SHP77 (cell line): ENCODE measurements at places on chromosomes 2 and 18.

GRCh38 chr2:24380820-24381219 lies 20.5 kb upstream of the ITSN2 start:
- no peak for DNase-seq

DNA sequence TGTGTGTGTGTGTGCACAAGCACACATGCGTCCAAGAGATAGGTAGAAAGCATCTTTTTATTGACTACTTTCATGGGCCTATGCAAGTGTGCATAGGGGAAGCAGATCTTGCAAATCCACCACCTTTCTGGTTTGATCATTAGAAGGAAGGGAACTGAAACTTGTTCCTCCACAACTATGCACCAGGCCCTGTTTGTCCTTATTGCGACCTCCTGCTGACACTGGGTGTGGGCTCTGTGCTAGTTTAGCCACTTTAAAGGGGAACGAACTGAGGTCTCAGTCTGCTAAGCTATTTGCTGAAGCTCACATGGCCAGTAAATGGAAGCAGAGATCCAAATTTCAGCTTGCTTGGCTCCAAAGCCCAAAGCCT lies 32.1 kb upstream of the INSIG2 start:
- no peak for DNase-seq

- no peak for DNase-seq
Measured at GRCh38 chr18:43029414-43029813, 86.1 kb downstream of the RIT2 start.

GRCh38 chr2:377414-377813 lies 89.5 kb upstream of the ALKAL2 start:
- DNase-seq, result no peak

DNA sequence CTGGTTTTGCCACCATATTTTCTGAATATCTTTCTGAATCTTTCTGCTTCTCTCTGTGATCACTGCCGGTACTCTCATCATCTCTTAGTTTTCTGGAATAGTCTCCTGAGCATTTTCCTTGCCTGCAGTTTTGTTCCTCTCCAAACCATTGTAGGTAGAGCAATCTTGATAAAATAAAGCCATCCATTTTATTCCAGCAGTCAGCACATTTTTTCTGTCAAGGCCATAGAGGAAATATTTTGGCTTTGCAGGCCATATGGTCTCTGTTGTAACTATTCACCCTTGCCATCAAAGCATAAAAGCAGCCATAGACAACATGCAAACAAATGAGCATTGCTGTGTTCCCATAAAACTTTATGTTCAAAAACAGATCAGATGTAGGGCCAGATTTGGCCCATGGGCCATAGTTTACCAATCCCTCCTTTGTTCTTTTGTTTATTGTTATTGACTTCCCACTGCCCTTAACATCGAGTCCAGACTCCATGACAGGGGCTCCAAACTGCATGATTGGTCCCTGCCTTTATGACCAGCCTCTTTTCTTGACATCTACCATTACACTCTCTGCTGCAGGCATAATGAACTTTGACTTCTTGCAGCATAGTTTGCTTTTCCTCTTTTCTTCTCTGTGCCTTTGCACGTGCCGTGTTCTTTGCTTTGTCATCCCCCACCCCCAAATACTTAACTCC lies 29.8 kb downstream of the TMEM87B start:
- DNase-seq, result no peak

DNA sequence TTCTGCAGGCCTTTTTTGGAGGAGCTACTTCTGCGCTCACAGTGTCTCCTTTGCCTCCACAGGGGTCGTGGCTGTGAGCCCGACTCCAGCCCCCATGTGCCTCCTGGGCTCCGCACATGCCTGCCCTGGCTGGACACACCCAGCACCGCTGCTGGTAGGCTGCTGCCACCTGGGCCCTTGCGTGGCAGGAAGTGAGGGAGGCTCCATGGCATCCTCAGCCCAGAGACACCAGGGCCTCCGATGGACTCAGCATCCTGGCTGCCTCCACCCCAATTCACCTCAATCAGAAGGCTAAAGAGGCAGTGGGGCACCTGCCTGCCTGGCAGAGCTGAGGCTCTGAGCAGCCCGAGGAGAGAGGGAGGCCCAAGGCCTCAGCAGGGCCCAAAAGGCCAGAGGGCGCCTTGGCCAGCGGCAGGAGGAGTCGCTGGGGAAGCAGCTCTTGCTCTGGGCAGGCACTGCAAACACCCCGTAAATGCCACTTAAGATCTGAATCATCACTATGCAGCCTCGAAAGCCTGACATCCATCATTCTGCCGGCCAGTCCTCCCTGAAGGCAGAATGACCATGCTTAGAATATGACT lies 68.3 kb upstream of the OTOS start:
- DNase-seq, result no peak

DNA sequence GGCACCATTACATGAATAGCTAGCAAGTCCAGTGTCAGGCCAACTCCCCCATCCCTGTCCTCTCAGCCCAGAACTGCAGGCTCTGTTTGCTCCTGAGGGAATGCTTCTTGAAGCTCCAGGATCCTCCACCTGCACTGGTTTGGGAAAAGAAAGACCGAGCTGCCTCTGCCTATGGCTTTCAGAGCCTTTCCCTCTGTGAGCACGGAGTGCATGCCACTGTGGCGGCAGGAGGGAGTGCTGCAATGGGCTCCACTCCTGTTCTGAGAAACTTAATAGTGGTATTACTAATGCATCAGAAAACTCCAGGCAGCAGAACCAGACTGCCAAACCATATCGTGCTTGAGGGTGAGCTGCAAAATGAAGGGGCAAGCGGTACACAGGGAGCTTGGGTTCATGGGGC lies 271.8 kb downstream of the SRBD1 start:
- DNase-seq, result no peak

DNA sequence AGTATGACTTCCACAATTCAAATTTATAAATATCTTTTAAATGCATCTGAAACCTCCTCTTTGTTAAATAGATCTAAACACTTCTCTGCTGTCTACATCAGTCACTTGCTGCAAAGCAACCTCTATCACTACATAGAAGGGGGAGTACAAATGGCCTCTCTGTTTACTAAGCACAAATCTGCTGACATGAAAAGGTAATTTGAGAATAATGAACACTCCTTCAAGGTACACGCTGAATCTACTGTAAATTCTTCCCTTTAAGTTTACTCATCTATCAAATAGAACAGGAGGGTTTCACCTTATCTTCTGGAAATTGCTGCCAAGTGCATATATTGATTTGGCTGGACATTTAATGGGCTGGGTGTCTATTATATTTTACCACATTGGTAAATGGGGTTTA lies 879.6 kb downstream of the SUCLG1 start:
- DNase-seq, result no peak

DNA sequence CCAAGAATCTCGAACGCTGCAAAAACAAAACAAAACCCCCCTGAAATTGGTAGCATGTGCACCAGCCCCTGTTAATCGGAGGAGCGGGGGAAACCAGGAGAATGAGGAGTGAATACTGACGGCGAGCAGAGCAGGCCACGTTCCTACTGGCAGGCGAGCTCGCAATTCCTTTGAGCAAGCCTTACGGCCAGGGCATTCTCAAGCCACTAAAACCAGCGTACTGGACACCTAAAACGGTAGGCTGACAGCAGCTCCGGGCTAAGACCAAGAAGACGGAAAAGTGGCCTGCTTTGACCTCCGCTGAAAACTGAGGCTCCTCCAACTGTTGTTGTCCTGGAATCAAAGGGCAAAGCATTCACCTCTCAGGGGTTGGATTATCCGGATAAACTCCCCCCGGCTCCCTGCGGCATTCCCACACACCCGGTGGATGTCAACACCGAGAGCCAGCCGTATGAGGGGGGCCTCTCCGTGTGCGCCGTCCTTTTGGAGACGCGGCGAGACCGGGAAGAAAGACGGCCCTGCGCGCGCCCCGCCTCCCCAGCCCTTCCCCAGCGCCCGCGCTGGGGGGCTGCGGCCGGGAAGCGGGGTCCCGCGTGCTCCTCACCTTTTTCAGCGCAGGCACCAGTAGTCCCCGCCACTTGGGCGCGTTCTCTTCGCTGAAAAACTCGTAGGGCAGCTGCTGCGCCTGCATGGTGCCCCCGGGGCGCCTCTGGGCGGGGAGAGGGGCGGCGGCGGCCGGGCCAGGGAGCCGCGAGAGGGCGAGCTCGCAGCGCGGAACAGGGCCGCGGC lies 925 bp downstream of the SOS1 start:
- no peak for DNase-seq
